ENCODE measurements at places on chromosomes 6 and 20.

DNA sequence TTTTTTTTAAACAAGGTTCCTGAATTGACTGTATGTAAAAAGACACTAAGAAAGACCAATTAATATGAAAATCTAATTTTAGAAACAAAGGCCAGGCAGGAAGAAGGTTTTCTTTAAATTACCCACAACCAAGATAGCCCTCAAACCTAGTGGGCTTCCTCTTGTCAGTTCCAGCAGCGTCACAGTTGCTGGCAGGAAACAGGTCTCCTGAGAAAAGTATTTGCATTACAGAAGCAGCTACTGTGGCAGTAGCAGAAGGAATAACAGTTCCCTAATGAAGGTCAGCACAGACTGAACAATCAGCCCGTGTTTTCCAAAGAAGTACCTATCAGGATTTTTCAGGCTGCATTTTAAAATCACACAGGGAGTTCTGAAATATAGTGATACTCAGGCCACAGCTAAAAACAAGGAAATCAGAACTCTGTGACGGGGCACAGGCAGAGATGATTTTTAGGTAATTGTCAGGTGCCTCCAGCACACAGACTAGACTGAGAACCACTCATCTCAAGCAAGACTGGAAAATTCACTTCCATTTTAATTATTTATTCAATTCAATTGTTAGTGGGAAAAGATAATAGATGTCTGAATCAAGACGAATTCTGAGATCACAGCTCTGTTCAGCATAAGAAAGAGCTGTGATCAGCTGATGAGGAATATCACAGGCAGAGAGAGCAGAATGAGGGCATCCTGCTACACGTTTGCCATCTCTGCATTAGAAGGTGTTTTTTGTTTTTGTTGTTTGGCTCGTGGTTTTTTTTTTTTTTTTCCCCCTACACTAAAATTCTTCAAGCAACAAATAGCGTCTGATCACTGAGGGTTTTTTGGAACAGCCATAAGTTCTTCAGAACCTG lies 230.5 kb upstream of the KHDRBS2 start:
- DNase-seq, result no peak

GRCh38 chr6:156963712-156964700 lies 186.8 kb downstream of the ARID1B start:
- DNase-seq, result no peak

DNA sequence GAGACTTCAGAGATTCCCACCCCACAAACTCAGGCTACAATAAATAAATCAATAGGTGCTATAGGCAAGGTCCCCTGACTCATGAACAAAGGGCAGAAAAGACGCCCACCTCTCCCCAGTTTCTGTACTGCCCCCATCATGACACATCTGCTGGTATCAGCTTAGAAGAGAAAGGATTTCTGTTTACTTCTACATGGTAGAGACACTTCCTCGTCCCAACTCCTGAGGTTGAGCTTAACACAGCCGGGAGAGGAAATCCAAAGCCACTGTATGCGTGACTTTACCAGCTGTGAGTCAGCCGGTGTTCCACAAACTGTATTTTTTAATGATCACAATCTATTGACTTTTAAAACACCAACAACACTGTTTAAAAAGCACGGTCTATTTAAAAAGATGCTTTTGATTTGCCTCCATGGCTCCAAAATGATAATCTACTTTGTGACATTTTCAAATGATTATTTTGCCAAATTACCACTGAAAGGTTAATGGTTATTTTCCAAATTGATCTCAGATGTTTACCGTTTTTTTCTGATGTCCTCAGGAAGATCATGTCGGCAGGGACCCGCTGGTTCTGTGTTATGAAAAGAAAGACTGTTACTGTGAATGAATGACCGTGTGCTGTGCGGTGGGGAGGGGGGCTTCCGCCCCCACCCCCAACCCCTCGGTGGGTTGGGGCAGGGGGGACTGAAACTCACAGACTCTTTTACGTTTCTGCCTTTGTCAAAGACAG lies 72.5 kb downstream of the ATP9A start:
- peak; percentile 4 for DNase-seq

- no peak for DNase-seq
These were observed 67.1 kb upstream of the ZNFX1 start for GRCh38 chr20:49344975-49345374.

- peak; percentile 10 for DNase-seq
These were observed 95.1 kb downstream of the LIN28B start for GRCh38 chr6:105051941-105052471.

- DNase-seq, result no peak
These were observed 231.4 kb downstream of the GJA1 start for GRCh38 chr6:121666814-121667213.

DNA sequence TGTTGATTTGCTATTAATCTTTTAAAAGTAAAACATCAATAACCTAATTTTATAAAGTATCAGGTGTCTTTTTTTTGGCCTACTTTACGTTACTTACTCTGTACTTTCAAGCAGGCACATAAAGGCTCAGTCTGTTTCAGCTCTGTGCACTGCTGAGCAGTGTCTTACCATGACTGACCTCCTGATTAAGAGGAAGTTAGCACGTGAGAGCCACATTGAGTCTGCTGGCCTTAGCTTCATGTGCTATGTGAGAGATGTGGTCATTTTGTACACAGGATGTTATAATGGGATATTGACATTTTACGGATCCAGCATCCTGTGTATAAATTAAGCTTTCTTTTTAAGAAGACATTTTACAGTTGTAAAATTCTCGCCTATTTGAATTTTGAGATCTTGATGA lies 31.9 kb downstream of the ARID1B start:
- peak; percentile 85 for DNase-seq

GRCh38 chr6:117448732-117449485 lies 23.2 kb upstream of the ROS1 start:
- DNase-seq, result no peak

DNA sequence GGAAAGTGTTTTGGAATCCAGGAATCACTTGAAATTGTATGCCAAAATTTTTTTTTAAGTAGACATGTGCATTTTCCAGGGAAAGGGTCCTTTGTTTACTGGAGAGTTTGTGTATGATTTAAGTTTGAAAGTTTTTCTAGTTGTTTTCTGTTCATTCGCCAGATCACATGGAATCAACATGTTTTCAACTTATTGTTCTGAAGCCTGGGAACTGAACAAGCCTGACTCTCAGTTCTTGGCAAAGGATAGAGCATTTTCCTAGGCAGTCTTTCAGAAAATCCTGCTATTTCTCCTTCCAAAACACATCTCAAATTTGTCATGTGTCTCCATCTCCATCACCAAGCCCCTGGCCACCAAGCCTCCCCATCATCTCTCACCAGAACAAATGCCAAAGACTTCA lies 374.8 kb downstream of the MAFB start:
- DNase-seq, result no peak

DNA sequence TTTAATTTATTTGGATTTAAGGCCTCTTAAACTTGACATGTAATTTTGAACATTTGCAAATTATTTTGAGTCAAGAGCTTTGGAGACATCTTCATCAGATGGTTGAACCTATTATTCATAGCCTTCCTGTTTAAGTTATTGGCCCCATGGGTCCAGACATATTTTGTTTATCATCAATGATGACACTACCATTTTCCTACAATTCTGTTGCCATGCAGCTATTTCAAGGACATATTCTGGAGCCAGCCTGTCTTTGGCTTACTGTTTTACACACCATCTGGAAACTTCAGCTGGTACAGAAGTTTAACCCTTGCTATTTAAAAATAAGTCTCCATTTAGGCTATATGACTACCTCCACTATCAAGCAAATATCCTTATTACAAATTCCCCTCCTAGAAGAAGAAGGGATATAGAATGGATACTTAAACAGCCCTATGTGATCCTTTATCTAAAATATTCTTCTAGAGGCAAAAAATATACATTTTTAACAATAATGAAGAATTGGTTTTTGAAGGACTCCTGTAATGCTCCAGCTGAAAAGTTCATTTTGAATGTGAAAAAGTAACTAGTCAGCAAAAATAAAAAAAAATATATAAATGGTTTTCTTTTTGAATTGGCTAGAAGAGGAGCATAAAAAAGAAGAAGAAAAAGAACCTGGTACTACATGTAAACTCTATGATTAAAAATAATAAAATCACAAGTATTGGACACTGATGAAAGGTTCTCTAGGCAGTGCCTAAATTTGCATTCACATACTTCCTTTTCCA lies 544.0 kb upstream of the HS3ST5 start:
- no peak for DNase-seq

DNA sequence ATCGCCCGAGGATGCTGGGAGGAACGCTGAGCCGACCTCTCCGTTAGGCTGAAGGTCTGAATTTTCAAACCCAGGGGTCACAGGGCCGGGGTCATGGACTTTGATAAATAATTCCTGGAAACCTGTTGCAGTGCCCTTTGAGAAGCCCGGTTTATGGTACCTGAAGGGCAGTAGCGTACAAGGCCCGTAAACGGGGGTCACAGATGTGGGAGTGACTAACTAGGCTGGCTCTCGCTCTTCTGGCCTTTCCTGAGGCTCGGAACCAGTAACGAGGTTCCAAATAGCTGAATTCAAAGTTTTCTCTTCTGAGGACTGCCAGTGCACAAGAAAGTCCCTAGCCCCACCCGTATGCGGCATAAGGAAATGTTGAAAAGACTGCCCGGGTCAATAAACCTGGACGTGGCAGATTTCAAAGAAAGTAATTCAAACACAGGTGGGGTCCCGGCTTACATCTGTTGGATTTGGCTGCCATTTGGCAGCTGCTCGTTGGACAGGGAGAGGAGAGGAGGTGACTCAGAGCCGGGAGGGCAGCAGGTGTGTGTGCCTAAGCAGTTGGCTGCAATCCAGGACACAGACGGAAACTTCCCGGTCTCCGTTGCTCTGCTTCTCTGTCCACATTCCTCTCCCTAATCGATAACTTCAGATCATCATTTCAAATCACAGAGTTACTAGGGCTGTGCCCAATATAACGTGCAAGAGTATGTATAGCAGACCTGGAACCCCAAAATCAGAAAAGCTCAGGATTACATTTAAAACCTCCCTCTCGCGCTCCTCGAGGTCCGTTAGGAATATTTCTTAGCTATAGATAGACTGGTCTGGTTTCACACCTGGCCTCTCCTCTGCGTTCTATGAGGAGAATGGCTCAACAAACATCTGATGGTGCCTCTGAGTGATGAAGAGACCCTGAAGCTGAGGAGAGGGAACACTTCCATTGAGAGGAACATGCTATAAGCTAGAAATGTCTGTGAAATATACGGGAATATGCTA lies 765 bp upstream of the GMDS start:
- peak; percentile 68 for DNase-seq

- peak; percentile 46 for DNase-seq
These were observed 1.3 kb upstream of the UTRN start for GRCh38 chr6:144283646-144284477.

DNA sequence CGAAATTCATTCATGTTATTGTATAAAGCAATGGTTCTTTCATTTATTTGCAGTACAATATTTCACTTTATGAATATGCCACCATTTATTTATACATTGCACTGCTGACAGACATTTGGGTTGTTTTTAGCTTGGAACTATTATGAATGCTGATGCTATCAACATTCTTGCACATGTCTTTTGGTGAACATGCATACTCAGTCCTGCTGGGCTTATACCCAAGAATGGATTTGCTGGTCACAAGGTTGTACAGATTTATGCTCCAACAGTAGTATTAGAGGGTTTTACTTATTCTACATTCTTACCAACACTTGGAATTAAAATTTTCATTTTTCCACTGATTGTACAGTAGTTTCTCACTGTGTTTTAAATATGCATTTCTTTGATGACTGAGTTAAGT lies 126.2 kb downstream of the PTPRK start:
- DNase-seq, result no peak

GRCh38 chr20:32451682-32452461 lies 93.7 kb downstream of the ASXL1 start:
- no peak for DNase-seq
